ENCODE measurements at places on chromosomes 2 and 18.
A peak's percentile ranks its signal among the peaks of the same experiment; 100 is the strongest.

- DNase-seq = no peak
Observed at GRCh38 chr18:48913201-48913600, 37.6 kb downstream of the SMAD7 start.

DNA sequence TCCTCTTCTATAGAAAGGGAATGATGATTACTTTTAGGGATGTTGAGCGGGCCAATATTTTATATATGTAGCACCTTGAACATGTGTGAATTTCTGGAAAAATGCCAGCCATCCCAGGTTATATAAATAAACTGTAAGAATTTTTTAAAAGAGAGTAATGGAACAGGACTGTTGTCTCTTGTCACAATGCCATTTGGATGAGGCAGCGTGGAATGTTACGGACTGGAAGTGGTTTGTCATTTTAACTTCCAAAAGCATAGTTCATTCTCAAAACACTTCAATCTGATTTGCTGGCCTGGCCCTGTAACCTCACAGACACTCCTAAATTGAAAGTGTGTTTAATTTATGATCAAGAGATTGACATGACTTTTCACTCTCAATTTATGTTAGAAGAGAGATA lies 70.8 kb downstream of the TPGS2 start:
- DNase-seq = no peak

- DNase-seq = no peak
Observed at GRCh38 chr18:59505356-59505755, 146.3 kb upstream of the LMAN1 start.

DNA sequence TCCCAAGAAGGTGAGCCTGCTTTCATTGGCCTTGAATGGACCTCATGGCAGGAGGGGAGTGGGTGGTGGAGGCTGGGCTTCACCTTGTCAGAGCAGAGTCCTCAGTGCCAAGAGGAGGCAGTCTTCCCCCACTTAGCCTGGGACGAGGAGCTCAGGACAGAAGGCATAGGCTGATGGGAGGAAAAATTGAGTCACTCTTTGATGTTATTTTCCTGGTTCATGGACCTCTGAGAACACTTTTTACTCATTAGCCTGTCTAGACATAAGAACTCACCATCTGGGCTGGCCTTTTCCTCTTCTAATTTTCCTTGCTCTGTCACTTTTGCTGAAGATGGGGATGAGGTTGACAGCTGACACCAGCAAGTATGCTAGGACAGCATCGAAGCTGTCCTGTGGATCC lies 225.7 kb upstream of the TNP1 start:
- DNase-seq = no peak

DNA sequence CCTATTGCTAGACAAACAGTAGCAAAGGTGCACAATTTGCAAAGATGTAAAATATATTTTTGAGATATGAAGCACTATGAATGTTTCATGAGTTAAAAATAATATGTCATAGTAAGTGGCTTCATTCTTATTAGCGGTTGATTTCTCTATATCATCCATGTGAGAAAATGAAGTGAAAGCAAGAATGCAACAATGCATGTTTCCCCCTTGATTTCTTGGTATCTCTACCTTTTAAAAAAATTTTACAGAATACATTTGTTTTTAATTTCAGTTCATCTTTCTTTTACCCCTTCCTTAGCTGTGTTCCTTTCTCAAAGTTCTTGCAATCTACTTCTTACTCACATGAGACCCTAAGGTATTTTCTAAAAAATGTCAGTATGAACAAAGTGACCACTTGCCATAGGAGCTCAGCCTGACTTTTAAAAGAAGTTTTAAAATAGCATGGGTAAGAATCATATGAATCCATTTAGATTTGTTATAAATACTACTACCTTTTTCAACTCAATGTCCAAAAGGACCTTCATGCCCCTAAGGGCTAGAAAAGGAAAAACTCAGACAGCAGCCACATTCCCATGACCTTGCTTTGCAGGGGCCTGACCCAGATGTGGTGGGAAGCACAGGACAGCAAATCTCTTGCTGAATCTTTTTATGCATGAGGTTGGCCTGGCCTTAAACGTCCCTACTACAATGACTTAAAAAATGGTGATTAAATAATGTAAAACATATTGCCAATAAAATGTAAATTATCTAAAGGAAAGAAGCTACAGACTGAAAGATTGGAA lies 14.8 kb upstream of the SLC38A11 start:
- no peak for DNase-seq

- DNase-seq = peak; percentile 72
Observed at GRCh38 chr18:2337552-2338141, 233.7 kb downstream of the METTL4 start.

DNA sequence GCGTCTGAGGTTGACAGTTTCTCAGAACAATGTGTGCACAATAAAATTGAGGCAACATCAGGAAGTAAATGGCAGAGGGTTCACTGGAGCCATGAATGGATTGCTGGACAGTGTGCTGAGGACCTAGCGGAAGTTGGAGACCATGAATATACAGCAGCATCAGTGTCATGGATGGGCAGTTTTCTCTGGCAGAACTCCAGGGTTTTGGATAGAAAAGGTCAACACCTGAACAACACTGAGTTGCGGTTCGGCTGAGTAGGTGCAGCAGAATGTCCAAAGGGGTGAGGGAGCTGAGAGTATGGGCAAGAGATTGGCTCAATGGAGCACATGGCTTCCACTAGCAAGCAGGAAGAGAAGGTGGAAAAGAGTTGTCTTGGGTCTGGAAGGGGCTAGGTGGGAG lies 73.7 kb downstream of the DNER start:
- no peak for DNase-seq

DNA sequence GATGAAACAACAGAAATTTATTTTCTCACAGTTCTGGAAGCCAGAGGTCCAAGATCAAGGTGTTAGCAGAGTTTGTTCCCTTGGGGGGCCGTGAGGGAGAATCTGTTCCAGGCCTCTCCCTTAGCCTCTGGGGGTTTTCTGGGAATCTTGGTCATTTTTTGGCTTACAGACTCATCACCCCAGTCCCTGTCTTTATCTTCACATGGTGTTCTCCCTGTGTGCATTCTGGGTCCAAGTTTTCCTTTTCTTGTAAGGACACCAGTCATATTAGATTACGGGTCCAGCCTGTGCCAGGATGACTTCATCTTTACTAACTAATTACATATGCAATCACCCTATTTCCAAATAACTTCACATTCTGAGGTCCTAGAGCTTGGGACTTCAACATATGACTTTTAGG lies 292.5 kb upstream of the TRIB2 start:
- DNase-seq = no peak

GRCh38 chr2:67719351-67719750 lies 322.2 kb downstream of the ETAA1 start:
- no peak for DNase-seq

GRCh38 chr18:79502782-79503181 lies 107.1 kb downstream of the NFATC1 start:
- no peak for DNase-seq

DNA sequence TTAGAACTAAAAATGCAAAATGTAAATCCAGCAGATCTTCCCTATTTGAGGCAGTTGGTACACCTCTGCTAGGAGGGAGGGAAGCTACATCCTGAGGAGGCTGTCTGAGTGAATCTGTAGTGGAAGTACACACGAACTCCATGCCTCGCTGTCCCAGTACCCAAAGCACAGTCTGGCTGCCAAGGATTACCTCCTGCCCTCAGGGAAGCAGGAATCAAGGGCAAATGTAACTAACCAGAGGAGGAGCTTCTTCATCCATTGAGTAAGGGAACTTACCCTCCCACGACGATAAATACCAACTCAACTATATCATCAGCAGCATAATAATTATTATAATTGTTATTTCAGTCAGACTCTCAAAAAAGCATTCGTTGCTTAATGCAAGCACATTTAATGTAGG lies 2.1 kb downstream of the DHRS9 start:
- peak; percentile 63 for DNase-seq

- DNase-seq = peak; percentile 93
Observed at GRCh38 chr2:8303322-8303832, 378.5 kb upstream of the ID2 start.

DNA sequence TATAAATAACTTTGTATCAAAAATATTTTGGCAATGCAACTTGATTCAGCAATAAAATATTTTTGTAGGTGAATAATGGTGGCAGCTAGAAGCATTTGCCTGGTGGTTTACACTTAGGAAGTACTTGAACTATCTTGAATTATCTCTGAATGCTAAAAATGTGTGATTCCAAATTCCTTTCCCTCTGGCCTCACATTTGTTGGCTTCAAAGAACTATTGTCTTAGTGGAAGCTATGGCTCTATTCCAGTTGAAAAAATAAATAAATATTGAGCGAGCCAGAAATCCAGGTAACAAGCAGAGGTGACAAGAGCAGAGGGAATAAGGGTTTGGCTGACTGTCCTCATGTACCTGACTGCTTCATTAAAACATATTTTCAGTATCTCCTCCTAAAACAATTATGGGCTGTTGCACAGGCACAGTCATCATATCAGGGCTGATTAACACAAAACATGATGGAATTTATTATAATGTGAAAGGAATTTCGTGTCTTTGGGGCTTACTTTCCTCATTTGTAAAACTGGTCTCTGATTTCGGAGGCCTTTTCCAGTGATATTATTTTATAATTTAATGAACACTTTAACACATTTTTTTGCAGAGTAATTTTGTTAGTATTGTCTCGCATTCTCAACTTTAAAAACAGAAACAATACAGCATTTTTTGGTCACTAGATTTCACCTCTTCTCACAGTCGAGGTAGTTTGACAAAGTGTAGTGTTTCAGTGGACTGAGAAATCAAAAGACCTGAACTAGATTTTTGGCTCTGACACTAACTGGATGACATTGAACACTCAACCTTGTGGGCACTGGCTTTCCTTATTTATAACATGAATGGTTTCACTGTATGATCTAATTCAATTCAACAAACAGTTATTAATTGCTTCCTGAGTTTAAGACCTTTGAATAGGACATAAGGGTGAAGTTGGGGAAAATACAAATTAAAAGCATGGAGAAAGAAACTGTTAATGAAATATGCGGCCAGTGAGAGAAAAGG lies 7.8 kb upstream of the CAVIN2 start:
- DNase-seq = no peak

- no peak for DNase-seq
Observed at GRCh38 chr2:196808083-196808665, 981 bp downstream of the C2orf66 start.

DNA sequence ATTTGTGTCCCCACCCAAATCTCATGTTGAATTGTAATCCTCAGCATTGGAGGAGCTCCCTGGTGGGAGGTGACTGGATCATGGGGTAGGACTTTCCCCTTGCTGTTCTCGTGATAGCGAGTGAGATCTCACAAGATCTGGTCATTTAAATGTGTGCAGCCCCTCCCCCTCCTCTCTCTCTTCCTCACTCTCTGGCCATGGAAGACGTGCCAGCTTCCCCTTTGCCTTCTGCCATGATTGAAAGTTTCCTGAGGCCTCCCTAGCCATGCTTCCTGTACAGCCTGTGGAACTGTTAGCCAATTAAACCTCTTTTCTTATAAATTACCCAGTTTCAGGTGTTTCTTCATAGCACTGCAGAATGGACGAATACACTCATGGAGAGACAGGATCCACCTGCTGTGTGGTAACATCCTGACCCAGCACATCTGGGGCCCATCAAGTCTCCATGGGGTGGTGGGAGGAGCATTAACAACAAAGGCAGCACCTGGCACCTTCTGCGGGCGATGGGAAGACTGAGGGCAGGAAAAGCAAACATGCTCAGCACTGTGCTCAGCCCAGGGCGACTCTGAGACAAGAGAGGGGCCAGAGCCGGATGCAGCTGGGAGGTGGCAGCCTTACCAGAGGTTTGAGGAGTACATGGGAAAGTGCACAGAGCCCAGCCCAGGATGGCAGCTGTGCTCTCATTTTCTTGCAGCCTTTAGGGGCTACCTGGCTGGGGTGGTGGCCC lies 16.2 kb upstream of the ALPP start:
- DNase-seq = no peak

GRCh38 chr2:128645631-128646030 lies 327.0 kb upstream of the HS6ST1 start:
- no peak for DNase-seq

- peak; percentile 99 for DNase-seq
Observed at GRCh38 chr2:175167792-175168563, at the start of gene ATF2. TSS of gene ATF2 (minus strand) at chr2:175168203. CDS start at chr2:175136443, 31,760 bp downstream.

GRCh38 chr2:147222506-147222905 lies 622.3 kb upstream of the ACVR2A start:
- no peak for DNase-seq

DNA sequence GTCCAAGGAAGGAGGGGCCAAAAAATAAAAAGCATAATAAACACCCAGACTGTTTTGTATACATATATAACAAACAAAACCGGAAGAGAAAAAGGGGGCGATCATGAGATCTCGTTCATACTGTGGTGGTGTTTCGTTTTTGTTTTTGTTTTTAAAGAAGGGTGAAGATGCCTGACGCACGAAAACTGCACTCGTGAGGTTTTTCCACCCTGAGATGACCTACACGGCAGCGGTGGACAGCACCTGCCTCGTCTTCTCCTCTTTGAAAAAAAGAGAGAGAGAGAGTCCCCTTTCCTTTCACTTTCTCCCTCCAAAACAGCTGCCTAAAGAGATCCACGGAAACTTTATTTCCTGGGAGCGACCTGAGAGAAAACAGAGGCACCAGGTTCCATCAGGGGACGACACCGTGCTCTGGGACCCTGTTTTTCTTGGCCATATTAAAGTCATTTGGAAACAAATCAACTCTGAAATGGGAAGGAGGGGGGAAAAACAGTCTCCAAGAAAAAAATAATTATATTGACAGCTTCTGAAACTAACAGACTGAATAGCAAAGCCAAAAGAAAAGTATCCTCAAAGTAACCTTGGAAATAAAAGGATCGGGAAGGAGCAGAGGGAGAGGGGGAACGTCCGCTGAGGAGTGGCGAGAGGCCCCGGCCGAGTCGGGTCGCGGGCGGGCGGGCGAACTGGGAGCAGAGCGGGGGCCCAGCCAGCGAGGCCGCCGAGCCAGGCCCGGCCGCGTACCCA lies 3.5 kb downstream of the POU3F3 start:
- DNase-seq = no peak

DNA sequence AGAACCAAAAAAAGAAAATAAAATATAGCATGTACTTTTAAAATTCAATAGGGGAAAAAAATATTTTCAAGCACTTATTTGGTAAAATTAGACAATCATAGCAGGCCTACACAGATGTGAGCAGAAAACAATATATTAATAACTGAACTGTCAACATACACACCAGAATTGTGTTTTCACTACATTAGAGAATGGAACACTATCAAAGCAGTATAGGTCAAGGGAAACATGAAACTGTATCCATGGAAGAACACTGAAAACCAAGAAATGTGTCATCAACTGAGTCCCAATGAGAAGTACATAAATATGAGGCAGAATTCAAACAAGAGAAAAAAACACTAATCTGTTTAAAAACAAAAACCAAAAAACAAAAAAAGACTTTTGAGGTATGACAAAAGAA lies 132.4 kb downstream of the USP34 start:
- no peak for DNase-seq

All from suppressor macrophage (primary cell).